Progenitor cell of endocrine pancreas (in vitro differentiated cells): ENCODE measurements at places on chromosomes 7 and 10.
A peak's percentile ranks its signal among the peaks of the same experiment; 100 is the strongest.

GRCh38 chr10:91759581-91759986 lies 38.6 kb upstream of the TNKS2 start:
- DNase-seq: no peak

GRCh38 chr7:74519395-74519794 lies 65.7 kb downstream of the GTF2IRD1 start:
- no peak for DNase-seq

GRCh38 chr7:147829016-147829415 lies 761.5 kb upstream of the C7orf33 start:
- no peak for DNase-seq

DNA sequence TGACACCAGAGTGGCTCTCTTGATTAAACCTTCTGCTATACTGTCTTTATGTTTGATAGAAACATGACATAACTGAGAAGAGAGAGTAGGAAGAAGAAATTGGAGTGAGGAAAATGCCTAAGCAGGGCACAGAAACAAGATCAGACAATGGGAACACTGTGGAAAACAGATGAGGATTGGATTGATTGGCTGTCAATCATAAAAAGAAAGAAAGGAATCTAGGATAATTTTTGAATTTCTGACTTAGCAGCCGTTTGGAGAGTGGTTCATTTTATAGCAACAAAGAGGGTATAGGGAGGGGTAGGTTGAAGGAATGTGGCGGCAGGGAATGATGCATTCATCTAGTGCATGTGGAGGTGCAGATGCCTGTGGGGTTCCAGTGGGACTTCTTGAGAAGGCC lies 7.8 kb downstream of the TEX47 start:
- DNase-seq: no peak

DNA sequence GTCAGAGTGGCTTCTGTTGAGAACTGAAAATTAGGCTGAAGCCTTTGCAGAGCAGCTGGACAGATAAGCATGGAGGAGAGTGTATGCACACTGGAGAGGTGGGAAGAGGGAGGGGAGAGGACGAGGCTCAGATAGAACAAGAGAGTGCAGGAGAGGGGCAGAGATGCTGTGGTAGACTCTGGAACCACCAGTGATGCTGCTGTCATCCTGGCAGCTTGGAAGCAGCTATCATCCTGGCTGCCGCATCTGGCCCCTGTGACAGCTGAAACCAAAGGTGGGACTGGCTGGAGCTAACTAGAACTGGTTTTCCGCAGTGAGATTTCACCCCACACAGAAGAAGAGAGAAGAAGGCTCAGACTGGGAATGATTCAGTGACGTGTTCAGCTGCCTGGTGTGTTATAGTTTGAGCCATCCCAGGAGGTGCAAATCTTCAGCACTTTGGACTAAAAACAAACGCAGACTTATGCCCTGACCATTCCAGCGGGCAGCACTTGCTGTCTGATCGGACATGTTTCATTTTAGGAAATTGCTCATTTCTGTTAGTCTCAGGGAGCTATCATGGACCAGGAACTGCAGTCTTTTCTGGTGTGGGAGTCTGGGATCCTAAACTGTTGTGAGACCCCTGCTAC lies 38.4 kb downstream of the EEPD1 start:
- DNase-seq: no peak

- peak; percentile 81 for DNase-seq
Measured at GRCh38 chr10:132387764-132388210, 9.2 kb upstream of the PWWP2B start.

- DNase-seq: no peak
Measured at GRCh38 chr7:94311515-94311914, 83.2 kb upstream of the COL1A2 start.

- no peak for DNase-seq
Measured at GRCh38 chr7:85736085-85736484, 549.2 kb upstream of the SEMA3D start.

DNA sequence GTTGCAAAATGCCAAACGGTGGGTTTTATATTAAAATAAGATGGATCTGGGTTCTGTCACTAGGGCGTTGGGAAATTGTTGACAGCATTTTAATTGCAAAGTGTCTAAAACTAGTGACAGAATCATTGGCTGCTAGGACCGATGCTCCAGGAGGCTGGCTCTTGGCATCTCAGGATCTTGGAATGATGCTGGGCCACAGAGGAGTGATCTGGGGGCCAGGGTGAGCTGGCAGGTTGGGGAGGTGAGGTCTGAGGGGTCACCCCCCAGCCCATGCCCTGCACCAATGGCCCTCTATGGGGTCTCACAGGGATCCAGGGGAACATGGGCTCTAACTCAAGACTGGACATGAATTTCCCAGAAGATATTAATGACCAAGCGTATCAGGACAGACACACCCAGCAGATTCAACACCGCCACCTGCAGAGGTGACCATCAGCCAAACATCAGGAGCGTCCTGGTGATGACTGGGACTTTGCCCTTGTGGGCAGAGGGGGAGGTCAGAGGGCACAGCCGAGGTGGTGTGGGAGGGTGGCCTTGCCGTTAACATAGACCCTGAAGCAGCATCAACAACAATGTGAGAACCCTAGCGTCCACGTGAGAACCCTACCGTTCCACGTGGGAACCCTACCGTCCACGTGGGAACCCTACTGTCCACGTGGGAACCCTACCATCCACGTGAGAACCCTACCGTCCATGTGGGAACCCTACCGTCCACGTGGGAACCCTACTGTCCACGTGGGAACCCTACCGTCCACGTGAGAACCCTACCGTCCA lies 89.0 kb upstream of the PPP2R2D start:
- DNase-seq: peak; percentile 2

DNA sequence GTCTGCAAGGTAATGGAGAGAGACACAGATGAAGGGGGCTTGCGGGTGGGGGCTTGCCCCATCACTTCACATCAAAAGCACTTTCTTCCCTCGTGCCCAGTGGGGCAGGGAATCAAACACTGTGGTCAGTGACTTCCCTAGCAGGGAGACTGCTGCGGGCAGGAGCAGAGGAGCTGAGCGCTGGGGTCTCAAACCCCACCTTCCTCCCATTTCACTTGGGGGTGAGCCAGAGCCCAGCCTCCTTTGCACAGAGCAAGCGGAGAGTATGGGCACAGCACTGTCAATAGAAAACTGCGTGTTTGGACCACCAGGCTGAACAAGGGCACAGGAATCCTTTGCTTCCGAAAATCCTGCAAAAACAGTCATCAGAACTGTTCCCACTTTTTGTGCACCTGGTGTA lies 355.8 kb upstream of the MKI67 start:
- no peak for DNase-seq

GRCh38 chr10:93186653-93187052 lies 113.0 kb downstream of the CYP26A1 start:
- DNase-seq: no peak

- no peak for DNase-seq
Measured at GRCh38 chr7:66321283-66321682, 116.1 kb downstream of the TPST1 start.

DNA sequence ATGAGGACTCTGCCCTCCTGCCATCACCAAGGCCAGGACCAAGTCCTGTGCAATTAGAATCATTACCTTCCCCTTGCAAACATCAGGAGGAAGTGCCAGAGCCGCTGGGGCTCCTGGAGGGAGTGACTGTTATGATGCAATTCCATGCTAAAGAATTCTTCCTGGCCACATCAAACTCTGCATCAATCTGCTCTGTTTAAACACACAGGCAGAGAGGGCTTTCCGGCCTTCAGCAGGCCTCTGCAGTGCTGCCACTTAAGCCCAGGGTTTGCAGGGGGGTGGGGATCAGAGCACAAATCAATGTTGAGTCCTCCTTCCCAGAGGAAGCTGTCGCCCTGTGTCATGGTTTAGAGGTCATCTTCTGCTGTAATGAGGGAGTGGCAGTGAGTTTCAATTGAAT lies 58.1 kb downstream of the CTBP2 start:
- DNase-seq: no peak

DNA sequence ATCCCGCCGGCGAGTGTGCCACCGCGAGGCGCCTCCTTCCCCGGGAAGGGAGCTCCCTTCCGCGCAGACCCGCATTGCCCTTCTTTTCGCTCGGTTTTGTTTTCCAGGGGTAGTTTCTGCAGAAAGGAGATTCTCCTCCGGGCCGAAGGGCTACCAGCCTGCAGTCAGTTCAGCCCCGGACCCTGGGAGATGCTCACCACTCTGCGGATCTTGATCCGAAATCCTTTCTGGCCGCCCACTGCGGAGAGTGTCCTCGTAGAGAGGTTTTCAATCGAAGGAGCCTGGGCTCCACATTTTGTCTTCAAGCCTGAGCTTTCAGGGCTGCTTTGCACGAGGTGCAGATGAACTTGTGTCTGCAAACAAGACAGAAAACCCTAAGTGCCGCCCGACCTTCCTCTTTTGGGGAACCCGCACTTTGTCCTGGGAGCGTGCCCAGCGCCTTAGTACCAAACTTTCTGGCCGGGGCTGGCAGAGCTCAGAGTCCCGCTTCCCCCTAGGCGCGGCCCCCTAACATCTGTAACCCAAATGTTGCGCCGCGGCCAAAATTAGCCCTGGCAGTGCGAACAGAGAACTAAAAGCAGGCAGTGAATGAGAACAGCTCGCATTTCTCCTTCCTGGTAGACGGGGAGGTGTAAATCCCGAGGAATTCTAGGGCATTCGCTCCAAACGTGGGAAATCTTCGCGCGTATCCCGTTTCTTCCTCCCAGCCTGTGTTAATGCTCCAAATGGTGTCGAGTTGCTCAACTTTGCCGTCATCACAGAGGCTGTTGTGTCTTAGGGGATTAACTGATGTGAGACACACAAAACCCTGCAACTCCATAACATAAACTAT lies 6.7 kb upstream of the EN2 start:
- no peak for DNase-seq

DNA sequence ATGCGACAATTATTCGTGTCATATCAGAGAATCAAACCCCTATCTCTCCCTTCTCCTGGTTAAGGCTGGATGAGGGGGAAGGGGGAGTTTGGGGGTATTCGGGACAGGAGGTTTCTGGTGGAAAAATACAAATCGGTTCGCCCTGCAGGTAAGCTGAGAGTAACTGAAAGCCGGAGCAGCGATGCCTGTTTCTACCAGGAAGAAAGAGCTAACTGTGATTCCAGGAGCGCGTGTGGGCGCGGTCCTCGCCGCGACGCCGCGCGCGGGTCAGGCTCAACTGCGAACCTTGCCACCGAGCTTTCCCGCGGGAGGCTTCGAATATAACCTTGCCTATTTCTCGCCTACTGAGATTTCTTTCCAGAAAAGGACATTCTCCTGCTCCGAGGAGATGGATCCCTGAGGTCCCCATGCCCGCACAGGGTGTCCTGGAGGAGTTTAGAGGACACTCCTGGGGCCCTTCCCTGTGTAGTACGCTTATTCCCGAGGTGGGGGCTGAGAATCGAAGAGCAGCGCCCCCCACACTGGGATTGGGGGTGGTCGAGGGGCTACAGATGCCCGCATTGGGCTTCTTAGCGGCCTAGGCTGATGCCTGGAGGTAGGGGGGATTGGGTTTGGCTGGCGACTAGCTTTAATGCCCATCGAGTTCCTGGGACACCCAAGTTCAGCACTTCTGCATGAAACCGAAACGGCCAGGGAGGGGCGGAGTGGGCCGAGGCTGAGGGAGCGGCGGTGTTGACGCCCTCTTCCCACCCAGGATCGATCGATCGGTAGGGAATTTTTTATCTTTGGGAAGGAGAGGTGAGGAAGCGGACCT lies 13.0 kb upstream of the DLX6 start:
- DNase-seq: no peak

DNA sequence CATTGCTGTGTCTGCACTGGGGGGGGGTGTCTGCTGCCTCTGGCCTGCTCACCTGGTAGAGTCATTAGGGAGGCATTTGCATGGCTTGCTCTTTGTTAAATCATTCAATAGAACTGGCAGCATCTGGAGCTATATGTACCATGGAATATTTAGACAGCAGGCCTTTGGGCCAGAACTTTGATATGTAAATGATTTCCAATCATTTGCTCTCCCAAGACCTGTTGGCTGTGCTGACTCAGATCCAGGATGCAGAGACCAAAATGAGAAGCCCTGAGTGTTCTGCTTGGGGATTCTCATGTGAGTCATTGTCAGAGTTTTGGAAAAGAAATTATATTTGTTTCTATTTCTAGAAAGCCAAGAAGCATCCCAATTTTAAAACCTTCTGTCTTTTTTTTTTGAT lies 257.6 kb upstream of the IGFBP3 start:
- no peak for DNase-seq

DNA sequence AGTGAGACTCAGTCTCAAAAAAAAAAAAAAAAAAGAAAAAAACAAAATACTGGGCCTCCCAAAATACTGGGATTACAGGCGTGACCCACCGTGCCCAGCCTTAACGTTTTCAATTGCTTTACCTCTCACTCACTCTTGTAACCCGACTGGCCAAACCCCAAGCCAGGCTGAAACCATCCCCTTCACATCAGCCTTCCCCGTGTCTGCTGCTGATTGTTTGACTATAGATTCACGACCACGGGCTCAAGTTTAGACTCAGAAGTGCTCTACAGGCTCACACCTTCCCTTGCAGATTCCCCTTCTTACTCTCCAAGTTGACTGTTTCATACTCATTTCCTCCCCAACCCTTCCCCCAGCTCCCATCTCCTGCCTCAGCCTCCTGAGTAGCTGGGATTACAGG lies 22.3 kb downstream of the TYW1 start:
- DNase-seq: no peak

- DNase-seq: no peak
Measured at GRCh38 chr7:99379043-99379577, 4.6 kb downstream of the ARPC1B start.

- no peak for DNase-seq
Measured at GRCh38 chr7:91228927-91229558, 35.2 kb upstream of the FZD1 start.

DNA sequence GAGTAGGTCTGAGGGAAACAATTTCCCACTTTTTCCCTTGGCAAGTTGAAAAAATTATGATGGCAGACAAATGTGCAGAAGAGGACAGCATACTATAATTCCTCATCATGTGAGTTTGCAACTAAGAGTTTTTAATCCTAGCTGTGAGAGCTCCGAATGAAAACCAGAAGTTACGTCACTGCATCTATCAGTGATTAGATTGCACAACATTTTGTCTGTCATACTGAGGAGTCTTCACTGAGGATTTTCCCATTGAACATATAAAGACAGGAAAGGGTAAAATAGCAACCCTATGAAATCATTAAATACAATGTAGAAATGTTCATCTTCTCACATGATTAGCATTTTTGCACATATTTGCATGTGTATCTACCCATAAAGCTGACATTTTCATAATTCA lies 45.8 kb downstream of the ZNF736 start:
- no peak for DNase-seq

DNA sequence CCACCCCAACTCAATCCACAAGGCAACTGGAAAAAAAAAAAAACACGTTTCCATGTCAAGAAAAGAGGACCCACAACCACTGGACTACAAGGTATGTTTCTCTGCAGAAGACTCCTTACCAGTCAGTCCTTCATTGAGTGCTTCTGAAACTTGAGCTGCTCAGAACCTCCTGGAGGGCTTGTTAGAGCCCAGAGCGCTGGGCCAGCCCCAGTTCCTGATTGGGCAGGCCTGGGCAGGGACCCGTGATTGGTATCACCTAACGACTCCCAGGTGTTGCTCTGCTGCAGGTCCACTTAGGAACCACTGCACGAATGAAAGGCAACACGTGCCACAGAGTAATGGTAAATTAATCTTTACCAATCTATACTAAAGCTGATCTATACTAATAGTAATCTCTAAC lies 473 bp upstream of the CCDC201 start:
- DNase-seq: no peak
